ENCODE measurements at places on chromosomes 5 and 9.

GRCh38 chr5:7016999-7017747 is 303.9 kb downstream of the TENT4A start:
- no peak for DNase-seq

DNA sequence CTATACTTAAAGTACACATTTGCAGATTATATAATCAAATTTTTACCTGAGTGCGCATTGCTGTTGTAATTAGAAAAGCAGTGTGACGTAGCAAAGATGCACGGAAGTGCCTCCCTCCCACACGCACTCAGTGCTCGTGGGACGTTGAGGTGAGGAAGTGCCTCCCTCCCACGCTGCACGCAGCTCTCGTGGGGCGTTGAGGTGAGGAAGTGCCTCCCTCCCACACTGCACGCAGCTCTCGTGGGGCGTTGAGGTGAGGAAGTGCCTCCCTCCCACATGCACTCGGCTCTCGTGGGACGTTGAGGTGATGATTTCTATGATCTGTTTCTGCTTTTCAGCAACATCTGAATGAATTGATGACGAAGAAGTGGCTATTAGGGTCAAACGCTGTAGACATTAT is 21.0 kb downstream of the EXOC3 start:
- DNase-seq: no peak

- DNase-seq: no peak
Measured at GRCh38 chr5:57650360-57651069, 167.9 kb upstream of the ACTBL2 start.

- DNase-seq: no peak
Measured at GRCh38 chr5:115184770-115185169, 15.1 kb upstream of the TRIM36 start.

DNA sequence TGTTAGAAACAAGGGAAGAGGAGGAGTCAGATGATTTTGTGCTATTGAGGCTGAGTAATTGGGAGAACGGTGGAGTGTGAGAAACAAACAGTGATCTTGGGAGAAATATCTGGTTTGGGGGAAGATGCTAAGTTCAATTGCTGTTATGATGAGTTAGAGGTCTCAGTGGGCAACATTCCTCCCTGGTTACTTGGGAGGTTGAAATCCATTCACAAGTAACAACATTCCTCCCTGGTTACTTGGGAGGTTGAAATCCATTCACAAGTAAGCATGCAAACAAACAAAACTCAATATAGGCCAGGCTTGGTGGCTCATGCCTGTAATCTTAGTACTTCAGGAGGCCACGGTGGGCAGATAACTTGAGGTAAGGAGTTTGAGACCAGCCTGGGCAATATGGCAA is 38.7 kb downstream of the AGXT2 start:
- DNase-seq: no peak

GRCh38 chr5:121088341-121088740 is 624.2 kb downstream of the PRR16 start:
- no peak for DNase-seq

Measured in AG04450 (cell line).